Fibroblast of skin of scalp (primary cell): ENCODE measurements at places on chromosomes 7 and 10.
A peak's percentile ranks its signal among the peaks of the same experiment; 100 is the strongest.

GRCh38 chr7:77457779-77458178 lies 41.6 kb upstream of the GSAP start:
- no peak for DNase-seq

DNA sequence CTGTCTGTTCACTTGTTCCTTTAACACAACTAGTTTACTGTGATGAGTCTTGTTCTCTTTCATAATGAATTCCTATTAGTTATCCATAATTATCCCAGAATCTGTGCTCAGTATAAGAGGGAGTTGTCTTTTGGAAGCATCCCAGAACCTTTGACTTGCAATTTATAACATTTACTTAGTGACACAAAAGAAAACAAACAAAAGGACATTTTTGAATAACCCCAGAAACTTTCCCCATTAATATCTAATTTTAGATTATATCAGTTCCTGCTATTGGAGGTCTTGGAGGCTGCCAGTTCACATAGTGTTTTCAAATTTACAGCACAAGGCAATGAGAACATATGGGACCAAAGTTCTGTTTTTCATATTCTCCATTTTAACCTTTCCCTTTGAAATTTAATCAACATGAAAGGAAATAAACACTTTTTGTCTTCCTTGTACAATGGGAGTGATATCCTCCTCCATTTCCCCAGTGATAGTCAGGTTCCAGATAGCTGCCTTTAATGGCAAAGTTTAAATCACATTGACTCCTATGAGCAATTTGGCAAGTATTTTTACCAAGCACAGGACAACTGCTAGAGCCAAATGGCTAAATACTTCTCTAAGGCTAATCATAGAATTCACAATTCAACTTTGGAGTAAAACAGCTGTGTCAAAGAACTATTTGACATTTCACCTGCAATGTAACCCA lies 37.1 kb upstream of the GNAT3 start:
- no peak for DNase-seq

DNA sequence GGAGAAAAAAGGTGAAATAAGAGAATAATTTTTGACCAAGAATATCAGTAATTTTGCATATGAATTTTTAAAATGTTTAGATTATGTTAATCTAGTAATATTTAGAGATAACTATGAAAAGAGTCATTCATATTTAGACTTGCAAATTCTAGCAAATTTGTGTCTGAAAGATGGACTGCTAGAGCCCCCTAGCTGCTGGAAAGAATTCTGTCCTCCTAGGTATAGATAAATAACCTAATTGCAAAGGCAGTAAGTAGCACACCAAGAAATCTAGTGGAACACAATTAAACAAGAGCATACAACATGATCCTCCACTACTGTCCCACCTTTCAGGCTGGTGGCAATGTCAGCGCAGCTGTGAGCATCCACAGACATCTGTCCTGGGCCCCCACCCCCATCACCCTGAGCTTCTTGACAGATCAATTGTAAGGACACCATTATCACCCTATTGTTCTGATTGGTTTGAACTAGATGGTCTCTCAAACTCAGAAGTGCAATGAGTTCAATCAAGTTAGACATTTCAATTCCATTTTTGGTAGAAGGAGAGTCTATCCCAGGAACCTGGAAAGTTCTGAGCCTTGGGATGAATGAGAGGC lies 15.0 kb upstream of the GFRA1 start:
- peak; percentile 69 for DNase-seq

DNA sequence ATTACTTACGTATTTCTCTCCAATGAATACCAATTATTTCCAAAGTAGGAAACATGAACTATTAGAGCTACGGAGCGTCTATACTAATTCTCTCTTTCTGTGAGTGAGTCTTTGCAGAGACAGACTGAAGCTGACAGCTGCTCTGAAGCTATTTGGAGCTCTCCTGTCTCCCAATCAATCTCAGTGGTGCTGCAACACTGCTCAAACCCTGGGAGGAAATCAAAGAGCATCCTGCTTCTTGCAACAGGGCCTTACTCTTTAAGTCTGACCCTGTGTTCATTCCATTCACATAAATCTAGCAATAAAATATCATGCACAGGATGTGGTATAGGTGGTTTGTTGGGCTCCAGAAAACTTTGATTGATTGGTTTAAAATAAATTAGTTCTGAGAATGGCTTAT lies 685.7 kb upstream of the IGFBP3 start:
- no peak for DNase-seq

DNA sequence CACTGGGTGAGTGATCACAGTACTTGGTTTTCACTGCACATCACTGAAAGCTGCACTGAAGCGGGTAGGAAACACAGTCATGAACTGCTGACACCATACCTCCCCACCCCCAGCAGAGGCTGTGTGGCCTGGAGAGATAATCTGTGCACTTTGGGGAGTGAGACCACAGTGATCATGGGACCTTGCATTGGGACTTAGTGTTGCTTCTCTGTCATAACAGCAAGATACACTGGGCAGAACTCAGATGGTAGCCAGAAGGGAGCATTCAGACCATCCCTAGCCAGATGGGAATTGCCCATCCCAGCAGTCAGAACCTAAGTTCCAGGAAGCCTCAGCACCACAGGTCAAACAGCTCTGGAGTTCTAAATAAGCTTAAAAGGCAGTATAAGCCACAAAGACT lies 346.4 kb upstream of the TMEM229A start:
- no peak for DNase-seq

- DNase-seq, result peak; percentile 74
Measured at GRCh38 chr7:47576031-47576865, 5.7 kb downstream of the TNS3 start.

DNA sequence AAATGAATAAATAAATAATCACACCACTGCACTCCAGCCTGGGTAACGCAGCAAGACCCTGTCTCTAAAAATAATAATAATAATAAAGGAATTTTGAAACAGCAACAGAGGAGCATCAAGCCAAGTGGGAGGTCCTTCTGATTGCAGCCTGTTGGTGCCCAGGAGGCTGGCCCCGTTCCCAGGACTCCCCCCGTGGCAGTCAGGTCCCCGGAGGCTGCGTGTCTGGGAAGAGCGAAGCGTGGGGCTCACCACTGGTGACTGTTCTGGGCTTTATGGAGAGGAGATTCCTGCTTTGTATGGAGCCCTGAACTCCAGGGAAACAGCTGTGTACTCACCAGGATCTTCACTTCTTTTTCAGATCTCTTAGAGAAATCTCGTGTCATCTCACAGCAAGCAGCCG lies 19.3 kb upstream of the MYH16 start:
- DNase-seq, result no peak

- no peak for DNase-seq
Measured at GRCh38 chr10:56874950-56875349, 513.9 kb upstream of the ZWINT start.

DNA sequence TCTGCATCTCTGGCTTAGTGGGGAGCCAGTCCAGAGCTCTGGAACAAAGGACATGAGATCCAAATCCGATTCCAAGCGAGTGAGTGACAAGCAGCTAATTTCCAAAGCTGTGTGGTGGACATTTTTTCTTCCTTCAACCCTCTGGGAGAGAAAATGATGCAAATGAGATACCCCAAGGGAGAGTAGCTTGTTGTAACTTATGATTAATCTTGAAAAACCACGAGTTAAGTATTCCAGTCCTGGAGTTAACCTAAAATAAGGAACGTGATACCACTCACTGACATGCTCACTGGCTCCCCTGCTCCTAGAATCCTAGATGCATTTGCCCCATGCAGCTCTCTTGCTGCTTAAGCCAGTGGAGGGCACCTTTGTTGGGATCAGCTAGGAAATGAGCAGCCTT lies 116.0 kb upstream of the HABP2 start:
- no peak for DNase-seq

DNA sequence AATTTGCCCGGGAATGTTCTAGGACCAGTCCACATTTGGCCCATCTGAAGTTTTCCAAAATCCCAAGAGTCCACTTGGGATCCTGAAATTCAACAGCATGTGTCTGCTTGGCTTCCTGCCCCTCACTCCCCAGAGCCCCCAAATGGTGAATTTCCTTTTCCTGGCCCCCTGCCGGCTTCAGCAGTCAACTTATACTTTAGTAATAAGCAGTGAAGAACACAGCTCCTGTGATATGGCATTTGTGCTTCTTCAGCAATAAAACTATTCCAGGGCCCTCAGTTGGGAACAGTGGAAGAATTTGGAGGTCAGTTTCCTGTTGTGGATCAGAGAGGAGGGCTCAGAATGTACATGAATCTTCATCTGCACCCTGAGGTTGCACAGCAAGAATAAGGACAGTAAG lies 51.1 kb downstream of the PRF1 start:
- DNase-seq, result peak; percentile 45

DNA sequence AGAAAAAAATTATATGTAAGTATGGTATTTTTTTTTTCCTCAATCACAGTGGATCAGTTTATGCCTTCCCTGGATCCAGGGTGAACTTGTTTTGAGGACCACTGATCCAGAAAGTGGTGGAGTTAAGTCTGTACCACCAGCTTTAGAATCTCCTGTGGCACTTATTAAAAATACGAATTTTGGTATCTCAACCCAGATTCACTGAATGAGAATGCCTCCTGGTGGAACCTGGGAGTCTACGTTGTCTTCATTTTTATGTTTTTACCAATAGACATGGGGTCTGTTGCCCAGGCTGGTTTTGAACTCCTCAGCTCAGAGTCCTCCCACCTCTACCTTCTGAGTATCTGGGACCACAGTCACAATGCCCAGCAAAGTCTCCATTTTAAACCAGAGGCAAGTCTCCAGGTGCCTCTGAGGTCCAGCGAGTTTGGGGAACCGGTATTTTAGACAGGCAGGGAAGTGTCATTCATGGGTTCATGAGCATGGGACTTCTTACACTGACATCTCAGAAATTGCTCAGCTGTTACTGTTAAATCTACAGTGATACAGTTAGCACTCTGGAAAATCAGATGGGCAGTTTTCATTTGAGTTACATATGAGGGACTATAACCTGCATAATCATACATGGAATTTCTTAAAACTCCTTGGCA lies 200.9 kb downstream of the AUTS2 start:
- no peak for DNase-seq

DNA sequence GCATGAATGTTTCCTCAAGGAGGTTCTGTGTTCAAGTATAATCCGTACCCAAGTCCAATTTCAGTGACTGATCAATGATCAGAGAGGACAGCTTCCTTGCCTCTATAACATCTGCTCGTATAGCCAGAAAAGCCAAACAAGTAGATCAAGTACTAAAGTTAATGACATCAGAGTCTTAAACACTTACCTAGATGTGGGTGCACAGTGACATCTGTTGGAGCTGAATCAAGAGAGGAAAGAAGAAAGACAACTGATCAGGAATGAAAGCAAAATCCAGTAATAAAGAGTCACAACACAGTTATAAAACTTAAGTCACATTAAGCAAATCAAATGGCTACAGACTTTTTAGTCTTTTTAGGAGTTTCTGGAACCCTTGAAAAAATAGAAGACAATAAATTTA lies 236.5 kb downstream of the RELN start:
- DNase-seq, result peak; percentile 17

GRCh38 chr7:123769371-123769770 lies 20.6 kb upstream of the WASL start:
- peak; percentile 9 for DNase-seq

GRCh38 chr7:113835367-113835766 lies 83.4 kb downstream of the PPP1R3A start:
- DNase-seq, result no peak

DNA sequence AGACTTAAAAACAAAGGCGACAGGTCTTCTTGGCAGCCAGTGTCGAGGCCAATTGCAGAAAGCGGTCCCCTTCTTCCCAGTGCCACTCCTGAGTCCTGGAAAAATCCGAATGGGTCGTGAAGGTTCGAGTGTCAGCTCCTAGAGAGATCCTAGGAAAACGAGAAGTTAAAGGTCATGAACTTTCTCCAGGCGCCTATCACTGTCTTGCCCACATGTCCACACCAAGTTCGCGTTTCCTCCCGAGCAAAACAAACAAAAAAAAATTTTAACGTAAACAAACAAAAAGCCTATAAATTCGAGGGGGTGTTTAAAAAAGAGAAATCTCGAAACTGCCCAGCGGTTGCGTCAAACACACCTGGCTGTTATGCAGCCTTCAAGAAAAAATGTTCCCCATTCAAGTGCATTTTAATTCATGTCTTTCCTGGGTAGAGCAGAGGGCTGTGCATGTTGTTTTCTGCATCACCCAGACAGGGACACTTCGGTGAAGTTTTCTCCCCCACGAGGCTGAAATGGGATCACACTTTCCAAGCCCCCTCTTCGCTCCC lies 1.5 kb downstream of the ARHGAP21 start:
- DNase-seq, result no peak

DNA sequence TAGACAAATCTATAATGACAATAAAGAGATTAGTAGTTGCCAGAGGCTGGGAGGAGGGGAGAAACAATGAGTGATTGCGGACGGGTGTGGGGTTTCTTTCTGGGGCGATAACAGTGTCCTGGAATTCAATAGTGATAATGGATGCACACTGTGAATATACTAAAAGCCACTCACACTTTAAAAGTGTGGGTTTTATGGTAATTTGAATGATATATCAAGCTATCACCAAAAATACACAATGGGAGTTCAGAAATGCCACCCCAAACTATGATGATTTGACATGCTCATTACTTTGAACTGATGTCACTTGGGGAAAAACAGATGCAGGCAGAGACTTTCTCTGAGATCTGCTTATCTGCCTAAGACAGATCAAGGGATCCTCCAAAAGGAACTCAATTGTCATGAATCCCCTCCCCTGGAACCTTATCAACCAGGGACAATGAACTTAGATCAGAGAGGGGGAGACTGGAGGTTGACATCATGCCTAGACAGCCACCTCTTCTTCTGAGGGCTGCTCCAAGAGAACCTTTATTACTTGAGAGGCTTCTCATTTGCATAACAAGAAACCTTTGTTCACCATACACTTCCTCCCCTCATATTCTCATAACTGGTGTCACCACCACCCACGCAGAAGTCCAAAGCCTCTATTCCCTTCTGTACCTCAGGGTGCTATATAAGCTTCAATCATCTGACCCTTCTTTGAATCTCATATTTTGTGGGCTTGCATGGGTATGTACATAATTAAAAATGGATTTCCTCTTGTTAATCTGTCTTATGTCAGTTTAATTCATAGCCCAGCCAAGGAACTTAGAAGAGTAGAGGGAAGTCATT lies 14.8 kb upstream of the ZC3HAV1 start:
- no peak for DNase-seq

DNA sequence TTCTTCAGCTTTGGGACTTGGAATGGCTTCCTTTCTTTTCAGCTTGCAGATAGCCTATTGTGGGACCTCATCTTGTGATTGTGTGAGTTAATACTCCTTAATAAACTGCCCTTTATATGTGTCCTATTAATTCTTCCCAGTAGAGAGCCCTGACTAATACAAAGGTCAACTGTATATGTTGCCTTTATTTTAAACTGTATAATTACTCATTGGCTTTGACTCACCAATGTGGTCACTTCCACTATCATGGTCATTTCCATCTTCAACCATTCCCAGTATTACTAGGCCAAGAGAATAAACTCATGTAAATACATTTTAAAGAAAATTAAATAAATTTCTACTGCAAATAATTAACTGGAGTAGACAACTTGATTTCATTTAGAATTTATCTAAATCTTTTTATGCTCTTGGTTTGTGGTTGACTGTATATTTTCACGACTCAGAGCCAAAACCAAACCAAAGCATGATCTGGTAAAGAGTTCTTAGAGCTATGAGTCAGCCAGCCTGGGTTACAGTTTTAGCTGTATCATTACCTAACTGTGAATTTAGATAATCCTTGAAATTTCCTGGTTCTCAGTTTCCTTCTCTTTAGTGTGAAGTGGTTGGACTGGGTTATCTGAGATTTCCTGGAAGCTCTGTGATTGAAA lies 188.4 kb downstream of the PPP1R3A start:
- DNase-seq, result peak; percentile 62
